ENCODE measurements at places on chromosomes 1 and 21. TPM values are rescaled to one million over a fixed set of nuclear protein-coding genes. Genes with fewer than 3 reads are reported as not detected.

KCNJ15 gene
- total RNA-seq, result 0.09 TPM

AMY1A gene
- not detected for total RNA-seq

AMPD1 gene
- total RNA-seq, result not detected

C1orf35 gene
- total RNA-seq, result 39.8 TPM

RNASEL gene
- total RNA-seq, result 2.2 TPM

PTPRC gene
- total RNA-seq, result not detected

INAVA gene
- total RNA-seq, result 39.4 TPM

PLA2G2C gene
- total RNA-seq, result not detected

TMEM82 gene
- total RNA-seq, result not detected
